ENCODE measurements at places on chromosomes 4 and X.
A peak's percentile ranks its signal among the peaks of the same experiment; 100 is the strongest.

- DNase-seq, result no peak
These were observed 188.8 kb upstream of the VEGFC start for GRCh38 chr4:176981551-176981950.

DNA sequence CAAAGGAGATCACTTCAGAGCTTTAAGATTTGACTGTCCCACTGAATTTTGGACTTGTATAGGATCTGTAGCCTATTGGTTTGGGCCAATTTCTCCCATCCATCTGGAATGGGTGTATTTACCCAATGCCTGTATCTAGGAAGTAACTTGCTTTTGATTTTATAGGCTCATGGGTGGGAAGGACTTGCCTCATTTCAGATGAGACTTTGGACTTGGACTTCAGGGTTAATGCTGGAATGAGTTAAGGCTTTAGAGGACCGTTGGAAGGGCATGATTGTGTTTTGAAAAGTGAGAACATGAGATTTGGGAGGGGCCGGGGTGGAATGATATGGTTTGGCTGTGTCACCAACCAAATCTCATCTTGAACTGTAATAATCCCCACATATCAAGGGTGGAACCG lies 73.8 kb downstream of the ZNF518B start:
- no peak for DNase-seq

GRCh38 chr4:104940927-104941326 lies 205.7 kb upstream of the TET2 start:
- DNase-seq, result no peak

DNA sequence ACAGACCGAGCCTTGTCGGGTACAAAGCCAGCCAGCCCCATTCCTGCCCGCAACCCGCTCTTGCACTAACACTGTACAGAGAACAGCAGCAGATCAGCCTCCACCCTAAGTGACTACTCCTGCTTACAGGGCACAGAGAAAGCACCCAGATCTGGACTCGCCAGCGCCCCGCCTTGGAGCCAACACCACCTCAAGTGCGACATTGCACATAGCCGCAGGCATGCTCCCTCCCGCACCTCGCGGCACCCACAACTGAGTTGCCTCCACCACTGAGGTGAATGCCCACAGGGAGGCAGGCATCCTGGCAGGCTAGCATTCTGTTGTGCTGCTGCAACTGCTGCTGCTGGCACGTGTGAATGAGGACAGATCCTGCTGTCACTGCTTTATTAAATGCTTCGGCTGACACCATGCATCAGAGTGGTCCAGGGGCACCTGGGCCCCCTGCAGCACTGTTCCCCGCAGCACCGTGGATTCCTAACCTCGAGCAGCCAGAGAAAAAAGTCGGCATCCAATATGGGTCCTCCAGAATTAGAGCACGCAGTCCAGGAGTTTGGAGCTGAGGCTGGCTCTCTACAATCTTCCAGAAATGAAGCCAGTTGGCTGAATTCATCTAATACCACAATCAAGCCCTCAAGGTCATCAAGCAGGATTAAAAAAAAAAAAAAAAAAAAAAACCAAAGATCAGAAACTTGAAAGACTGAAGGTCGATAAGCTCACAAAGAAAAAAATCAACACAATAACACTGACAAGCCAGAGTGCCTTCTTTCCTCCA lies 352.9 kb downstream of the GASK1B start:
- no peak for DNase-seq

DNA sequence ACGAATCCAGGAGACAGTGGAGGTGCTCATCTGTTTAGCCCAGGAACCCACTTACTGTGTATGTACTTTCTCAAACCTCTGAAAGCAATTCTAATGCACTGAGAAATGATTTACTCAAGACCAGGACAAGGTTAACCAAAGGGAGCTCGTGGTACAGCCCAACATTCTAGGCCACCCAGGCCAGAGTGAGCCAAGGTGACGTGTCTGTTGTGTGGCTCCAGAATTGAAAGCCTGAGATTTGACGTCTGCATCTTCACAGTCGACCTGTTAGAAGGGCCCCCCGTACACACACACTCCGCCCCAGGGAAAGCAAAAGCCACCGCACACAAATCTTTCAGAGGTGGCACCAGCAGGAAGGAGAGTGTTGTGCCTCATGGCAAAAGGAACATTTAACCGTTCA lies 2.3 kb downstream of the MAP3K15 start:
- no peak for DNase-seq

- no peak for DNase-seq
These were observed 1.2 kb upstream of the PLAC8 start for GRCh38 chr4:83115656-83116285.

DNA sequence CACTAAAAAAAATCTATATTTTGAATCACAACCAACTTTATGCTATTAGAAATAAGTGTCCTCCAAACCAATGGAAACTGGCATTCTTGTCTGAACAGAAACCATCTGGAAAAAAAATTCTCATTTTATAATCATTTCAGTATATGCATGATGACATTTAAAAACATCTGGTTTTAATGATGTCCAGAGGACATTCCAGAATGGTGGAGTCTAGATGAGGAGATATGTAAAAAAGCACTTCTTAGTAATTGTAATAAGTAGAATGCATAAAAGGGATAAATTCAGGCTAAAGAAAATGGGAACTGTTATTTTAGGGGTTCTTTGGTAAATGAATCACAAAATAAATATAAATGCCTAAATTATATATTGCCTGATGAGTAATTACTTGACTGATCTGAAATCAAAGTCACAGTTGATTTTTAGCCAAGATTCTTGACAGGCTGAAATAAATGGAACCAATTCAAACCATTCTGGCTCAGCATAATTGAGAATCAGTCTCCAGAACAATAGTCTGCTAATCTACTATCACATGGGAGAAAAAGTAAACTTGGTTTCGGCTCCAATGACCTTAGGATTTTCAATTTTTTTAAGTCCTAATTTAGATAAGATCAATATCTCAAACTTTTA lies 636.6 kb downstream of the FAT4 start:
- DNase-seq, result no peak

GRCh38 chr4:183746305-183747229 lies 87.5 kb downstream of the TRAPPC11 start:
- DNase-seq, result peak; percentile 90

DNA sequence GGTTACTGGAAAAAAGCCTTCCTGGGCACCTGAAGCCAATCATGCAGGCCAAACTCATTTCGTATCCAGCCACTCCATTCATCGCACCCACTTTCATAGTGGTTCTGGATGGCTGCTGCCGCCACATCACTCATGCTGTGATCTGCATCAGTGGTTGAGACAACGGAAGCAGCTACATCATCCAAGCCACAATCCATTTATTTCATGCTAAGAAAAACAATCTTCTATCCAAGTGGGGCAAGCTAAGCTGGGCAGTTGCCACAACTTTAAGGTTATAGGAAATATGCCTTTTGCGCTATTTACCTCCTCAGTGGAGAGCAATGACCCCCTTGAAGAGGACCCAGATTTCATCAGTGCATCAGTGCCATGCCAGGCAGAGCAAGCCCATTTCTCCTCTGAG lies 124.6 kb downstream of the GRIA3 start:
- no peak for DNase-seq

DNA sequence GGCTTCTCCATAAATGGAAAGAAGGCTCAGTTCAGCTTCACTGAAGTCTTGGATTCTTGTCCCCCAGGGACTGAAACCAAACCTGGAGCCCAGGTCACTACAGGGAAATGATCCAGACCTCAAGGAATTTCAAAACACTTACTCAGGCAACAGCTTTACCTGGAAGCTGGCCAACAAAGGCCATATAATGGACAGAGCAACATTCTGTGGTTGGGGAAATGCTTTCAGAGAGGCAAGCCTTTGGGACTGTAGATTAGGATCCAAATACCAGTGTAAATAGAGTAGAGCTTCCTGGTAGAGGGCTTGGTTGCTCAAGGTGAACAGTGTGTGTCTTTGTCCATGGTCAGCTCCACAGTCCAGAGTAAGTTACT lies 57.0 kb upstream of the PROM1 start:
- no peak for DNase-seq

DNA sequence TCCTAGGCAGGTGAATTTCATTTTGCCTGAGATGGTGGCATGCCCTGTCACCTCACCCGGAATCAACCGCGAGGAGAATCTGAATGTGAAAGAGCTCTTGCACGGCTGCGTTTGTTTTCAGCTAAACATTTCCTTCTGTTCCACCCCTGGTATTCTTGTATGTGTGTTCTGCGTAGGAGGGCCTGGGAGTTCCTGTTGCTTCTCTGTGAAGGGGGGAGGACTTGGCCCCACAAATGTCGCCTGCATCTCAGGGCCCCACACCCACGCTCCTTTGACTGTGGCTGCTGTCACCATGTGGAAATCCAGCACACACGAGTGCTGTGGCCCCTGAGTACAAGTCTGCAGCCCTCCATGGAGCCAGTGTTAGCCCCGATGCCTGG lies 45.8 kb upstream of the CLCN4 start:
- DNase-seq, result no peak

- no peak for DNase-seq
These were observed 21.1 kb downstream of the ACSL1 start for GRCh38 chr4:184804621-184805020.

- no peak for DNase-seq
These were observed 23.9 kb upstream of the RNF212 start for GRCh38 chr4:1137063-1137776.

- no peak for DNase-seq
These were observed 49.5 kb upstream of the TFDP3 start for GRCh38 chrX:133267621-133268020.

GRCh38 chr4:48195374-48195773 lies 61.3 kb upstream of the TXK start:
- DNase-seq, result no peak

DNA sequence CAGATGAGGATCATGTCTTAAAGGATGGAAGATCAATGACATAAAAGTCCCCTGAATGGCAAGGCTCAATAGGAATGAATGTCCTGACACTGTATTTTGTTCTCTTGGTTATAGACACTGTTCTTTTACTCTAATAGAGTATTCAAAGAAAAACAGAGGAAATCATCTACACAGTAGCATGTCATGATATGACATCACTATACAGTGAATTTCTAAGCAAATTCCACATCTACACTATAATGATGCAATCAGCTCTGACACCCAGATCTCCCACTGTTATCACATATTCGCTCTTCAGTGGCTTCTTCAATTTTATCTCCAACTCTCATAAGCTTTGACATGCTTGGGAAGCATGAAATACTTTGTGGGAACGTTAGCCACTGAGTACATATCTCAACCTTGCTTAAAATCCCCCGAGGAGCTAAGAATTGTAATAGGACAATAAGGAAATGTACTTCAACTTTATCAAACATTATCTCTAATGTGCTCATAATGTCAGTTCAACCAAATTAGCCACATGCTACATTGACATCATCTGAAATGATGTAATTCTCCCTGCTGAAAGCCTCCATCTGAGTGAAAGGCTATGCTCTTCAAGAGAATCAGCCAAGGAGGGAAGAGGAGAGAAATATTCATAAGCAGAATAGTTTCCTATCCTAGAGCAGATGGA lies 139.6 kb upstream of the PTCHD1 start:
- no peak for DNase-seq

DNA sequence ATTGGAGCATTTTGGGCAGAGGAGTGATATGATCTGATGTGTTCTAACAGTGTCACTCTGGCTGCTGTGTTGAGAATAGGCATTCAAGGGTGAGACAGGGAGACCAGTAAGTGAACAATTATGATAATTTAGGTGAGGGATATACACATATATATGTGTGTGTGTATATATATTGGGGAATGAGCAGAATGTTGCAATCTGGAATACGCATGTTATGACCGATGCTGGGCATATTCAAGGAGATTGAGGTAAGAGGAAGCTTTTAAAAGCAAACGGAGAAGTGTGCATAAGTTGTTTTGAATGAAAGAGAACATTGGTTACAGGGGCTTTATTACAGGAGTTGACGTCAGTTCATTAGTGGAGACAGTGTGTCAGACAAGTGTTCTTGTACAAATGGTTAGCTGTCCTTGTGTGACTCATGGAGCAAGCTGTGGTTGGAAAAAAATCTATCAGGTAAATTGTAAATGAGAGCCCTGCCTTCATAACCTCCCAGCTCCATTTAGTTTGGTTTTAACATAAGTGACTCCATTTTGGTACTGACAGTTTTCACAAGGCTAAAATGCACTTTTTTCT lies 442.5 kb upstream of the LCORL start:
- no peak for DNase-seq

DNA sequence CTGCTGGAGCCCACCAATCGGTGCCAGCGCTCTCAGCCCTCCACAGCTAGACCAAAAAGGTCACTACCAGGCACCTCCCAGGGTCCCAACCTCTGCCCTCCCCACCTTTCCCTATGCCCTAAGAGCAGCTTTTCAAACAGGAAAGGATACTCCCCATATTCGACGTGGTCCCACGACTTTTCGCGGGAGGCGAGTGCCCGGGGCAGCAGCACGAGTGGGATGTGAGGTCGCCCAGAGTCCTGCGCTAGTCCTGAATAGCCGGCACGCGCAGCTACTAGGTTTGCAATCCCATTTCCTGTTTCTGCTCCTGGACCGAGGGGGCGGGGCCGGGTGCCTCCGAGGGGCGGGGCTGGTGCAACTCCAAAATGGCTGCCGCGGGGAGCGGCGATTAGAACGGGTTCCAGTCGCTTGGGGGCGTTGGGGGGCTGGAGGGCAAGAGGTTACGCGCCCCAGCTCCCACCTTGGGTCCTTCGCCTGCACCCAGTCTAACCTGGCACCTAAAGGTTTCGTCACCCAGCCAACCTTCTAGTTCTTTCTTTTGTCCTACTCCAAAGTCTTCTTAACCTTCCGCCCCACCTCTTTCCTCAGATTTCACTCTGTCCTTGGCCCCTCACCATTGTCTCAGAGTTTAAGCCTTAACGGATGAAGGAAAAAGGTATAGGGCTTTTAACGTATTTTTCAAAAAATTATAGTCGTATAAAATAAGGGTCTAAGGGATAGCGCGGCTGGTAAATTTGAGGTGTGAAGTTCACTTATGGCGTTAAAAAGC lies 85.0 kb upstream of the TENT5D start:
- peak; percentile 64 for DNase-seq

- DNase-seq, result peak; percentile 80
These were observed 1.4 kb upstream of the RPS6KA3 start for GRCh38 chrX:20267931-20268701.

GRCh38 chrX:78514852-78515251 lies 144.3 kb downstream of the RTL3 start:
- no peak for DNase-seq

DNA sequence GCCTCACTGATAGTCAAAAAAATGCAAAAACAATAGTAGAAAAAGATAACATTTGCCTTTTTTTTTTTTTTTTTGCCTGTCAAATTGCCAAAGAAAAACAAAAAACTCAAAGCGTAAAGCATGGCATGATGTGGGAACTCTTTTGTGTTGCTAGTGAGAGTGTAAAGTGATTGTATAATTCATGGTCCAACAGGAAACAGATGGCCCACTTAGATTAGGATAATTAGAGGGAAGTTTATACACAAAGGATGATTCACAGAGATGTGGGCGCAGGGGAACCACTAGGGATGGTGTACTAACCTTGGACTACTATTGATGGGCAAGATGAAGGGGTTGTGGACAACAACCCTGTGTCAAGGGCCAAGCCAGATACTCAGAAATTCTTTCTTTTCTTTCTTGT lies 16.4 kb downstream of the MCUB start:
- no peak for DNase-seq

DNA sequence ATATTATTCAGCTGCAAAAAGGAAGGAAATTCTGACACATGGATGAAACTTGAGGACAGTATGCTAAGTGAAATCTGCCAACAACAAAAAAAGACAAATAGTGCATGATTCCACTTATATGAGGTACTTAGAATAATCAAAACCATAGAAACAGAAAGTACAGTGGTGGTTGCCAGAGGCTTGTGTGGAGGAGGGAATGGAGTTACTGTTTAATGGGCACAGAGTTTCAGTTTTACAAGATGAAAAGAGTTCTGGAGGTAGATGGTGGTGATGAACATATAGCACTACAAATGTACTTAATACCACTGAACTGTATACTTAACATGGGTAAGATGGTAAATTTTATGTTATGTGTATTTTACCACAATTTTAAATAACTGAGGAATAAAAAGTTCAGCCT lies 212.0 kb upstream of the KLF3 start:
- no peak for DNase-seq

Measured in tibial artery (tissue), 4 donors.